Dorsolateral prefrontal cortex (tissue), 122 donors: ENCODE measurements at places on chromosomes 1 and 21.

DNA sequence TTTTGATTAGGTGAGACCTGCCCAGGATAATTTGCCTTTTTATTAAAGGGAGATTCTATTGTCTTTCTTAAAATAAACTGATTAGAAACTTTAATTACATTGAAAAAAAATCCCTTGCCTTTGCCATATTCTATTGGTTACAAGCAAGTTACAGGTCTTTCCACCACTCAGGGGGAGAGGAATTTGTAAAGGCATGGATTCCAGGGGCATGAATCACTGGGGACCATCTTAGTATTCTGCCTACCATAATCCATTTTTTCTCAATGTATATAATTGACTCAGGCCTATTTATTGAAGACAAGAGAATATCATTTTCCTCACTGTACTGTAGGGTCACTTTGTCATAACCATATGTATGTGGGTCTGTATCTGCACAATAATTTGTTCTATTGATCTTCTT is 124.3 kb upstream of the PDE4B start:
- no peak for DNase-seq

- peak; percentile 96 for DNase-seq
These were observed 99.9 kb upstream of the SOD1 start for GRCh38 chr21:31559368-31560119.

- DNase-seq = no peak
These were observed 2.2 kb downstream of the DHCR24 start for GRCh38 chr1:54884768-54885167.

- no peak for DNase-seq
These were observed 34.8 kb upstream of the DUSP10 start for GRCh38 chr1:221776495-221777301.

DNA sequence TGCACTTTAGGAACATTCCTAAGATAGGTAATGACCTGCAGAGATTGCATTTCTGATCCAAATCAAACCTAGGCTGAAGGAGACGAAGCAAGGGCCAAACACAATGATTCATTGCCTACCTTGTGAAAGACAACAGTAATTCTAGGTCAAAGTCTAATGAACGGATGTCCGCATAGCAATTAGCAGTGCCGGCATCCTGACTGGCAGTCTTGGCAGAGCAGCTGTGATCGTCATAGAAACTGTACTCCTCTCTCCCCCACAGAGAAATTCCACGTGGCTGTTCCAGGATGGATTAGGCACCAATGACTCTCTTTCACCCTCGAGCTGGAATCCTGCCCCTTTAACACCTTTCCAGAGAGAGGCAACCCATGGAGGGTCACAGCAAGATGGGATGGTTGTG is 28.9 kb upstream of the VAV3 start:
- peak; percentile 4 for DNase-seq

GRCh38 chr1:217193151-217193550 is 437.7 kb downstream of the GPATCH2 start:
- DNase-seq = no peak

GRCh38 chr21:34687065-34687464 is 18.3 kb downstream of the CLIC6 start:
- DNase-seq = no peak

DNA sequence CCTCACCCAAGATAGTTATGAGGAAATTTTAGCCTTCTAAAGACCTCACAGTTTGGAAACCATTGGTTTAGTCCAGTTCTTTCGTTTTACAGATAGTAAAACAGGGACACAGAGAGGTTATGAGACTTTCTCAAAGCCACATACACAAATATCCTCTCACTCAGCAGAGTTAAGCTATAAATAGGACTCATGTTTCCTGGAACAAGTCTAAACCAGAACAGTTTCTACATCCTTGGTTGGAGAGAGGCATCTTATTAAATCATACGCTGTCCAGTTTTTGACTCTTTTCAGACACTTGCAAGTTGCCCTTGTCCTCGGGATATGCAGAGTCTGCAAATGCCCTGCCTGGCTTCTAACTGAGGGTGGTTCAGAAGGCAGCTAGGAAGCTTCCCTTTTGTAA is 462.1 kb upstream of the DEPDC1 start:
- DNase-seq = no peak

GRCh38 chr1:93433407-93433961 is 14.4 kb upstream of the FNBP1L start:
- DNase-seq = no peak

DNA sequence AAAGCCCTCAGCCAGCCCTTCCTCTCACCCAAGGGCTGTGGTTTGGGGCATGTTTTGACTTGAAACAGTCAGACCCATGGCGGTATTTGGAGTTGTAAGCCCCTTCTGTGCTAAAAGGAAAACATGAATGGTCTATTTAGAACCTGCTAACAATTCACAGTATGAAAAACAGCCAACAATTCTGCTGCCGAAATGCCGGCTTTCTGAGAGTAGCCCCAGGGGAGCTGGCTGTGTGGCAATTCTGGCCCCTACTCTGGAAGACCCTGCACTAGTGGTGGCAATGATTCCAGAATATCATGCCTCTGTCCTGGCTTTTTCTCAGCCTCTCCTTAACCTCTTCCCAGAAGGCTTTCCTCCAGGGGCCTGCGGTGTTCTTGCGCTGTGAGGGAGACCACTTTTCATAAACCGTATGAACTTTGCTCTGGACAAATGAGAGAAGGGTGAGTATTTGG is 118.7 kb downstream of the EDEM3 start:
- DNase-seq = no peak

DNA sequence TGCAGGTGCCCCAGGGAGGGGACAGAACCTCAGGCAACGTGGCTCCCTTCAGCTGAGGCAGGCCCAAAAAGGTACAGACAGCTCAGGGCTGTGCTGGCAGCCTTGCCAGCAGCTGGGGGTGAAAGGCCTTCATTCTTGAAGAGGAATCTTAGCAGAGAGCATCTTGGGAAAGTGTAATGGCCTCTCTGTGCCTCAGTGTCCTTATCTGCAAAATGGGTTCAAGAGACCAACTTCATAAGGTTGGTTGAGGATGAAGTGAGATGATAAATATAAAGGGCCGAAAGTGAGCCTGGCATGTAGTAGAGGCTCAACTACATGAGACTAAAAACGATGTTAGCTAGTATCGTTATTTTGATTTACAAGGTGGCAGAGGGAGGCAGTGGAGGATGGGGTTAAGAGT is 26.2 kb downstream of the TMCO4 start:
- DNase-seq = no peak

GRCh38 chr1:182731852-182732575 is 47.6 kb upstream of the RGS8 start:
- no peak for DNase-seq

- peak; percentile 30 for DNase-seq
These were observed 266.8 kb downstream of the NPHP4 start for GRCh38 chr1:5725406-5725805.

- no peak for DNase-seq
These were observed 811.3 kb upstream of the ADGRL2 start for GRCh38 chr1:80989455-80989854.

GRCh38 chr1:151710187-151710840 is 6.3 kb downstream of the CELF3 start:
- peak; percentile 95 for DNase-seq

- no peak for DNase-seq
These were observed 18.4 kb upstream of the LY9 start for GRCh38 chr1:160777486-160778089.

GRCh38 chr1:39418236-39418635 is 73.2 kb upstream of the BMP8A start:
- DNase-seq = no peak

DNA sequence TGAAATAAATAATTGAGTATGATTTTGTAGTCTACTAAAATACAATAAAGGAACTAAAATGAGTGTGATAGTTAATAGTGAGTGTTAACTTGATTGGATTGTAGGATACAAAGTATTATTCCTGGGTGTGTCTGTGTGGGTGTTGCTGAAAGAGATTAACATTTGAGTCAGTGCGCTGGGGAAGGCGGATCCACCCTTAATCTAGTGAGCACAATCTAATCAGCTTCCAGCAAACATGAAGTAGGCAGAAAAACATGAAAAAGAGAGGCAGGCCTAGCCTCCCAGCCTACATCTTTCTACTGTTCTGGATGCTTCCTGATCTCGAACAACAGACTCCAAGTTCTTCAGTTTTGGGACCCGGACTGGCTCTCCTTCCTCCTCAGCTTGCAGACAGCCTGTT is 1716.6 kb downstream of the MRPL39 start:
- DNase-seq = no peak
